ENCODE measurements at places on chromosomes 4 and X.

GRCh38 chr4:164894702-164895101, 17.7 kb downstream of the APELA start:
- no peak for DNase-seq

- DNase-seq, result no peak
Observed at GRCh38 chrX:10011261-10011931, 44.2 kb downstream of the CLDN34 start.

GRCh38 chr4:70704931-70705182, 16.5 kb downstream of the UTP3 start:
- DNase-seq, result peak; percentile 70

GRCh38 chrX:120727452-120727851, 97.6 kb upstream of the C1GALT1C1 start:
- no peak for DNase-seq

GRCh38 chr4:76429636-76430035, 5.4 kb upstream of the SHROOM3 start:
- no peak for DNase-seq

GRCh38 chr4:183857040-183857439, 48.1 kb upstream of the STOX2 start:
- no peak for DNase-seq

DNA sequence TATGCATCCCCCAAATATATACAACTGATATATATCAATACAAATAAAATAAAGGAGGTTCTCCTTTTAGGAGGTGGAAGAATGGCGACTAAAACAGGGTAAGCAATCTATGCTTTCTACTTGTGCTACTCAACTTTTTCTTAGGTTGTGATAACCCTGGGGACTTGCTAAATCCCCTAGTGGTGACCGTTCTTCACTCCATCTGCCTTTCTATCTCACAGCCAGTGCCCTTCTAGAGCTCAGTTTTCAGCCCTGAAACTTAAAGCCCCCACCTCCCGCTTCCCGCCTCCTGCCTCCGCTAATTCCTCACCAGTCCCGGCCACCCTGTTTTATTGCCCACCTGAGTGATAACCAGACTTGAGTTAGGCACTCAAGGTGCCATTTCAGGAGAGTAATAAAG, 15.5 kb upstream of the ESX1 start:
- no peak for DNase-seq

GRCh38 chr4:140116442-140117104, 37.4 kb downstream of the MAML3 start:
- peak; percentile 52 for DNase-seq

GRCh38 chr4:10740891-10741620, 56.5 kb upstream of the CLNK start:
- DNase-seq, result no peak

GRCh38 chr4:17358241-17358640, 153.6 kb downstream of the QDPR start:
- no peak for DNase-seq

GRCh38 chr4:7501314-7501713, 66.6 kb upstream of the PSAPL1 start:
- DNase-seq, result no peak

- no peak for DNase-seq
Observed at GRCh38 chr4:181613200-181613599, 630.0 kb upstream of the TENM3 start.

DNA sequence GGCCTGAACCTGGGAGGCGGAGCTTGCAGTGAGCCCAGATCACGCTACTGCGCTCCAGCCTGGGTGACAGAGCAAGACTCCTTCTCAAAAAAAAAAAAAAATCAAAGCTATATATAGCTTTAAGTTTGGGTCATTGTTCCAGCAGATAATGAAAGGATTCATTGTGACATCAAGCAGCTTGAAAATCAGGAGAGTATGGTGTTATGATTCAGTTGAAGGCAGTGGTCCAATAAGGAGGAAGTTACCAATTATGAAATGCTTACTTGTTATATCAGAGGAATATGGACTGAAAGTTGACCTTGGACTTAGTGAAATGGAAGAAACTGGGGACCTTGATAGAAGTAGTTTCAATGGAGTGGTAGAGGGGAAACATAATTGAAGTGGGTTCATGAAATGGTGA, 140.4 kb upstream of the MAD2L1 start:
- no peak for DNase-seq

GRCh38 chrX:147763131-147763530, 148.6 kb upstream of the FMR1 start:
- no peak for DNase-seq

DNA sequence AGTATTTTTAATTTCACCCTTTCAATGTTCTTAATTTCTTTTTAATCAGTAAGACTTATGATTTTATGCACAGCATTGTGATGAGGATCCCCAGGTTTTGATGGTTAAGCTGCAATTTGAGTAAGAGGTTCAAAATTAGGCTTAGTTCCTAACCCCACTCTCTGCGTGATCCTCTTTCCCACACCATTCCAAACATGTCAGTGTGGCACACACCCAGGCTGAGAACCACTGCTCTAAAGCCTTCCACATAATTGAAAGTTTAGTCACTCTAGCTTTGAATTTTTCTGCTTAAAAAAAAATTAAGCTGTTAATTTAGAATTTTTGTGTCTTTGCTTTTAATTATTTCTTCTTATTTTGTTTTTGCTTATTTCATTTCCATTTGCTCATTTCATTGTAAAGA, 68.8 kb upstream of the SLC7A11 start:
- DNase-seq, result peak; percentile 88

- no peak for DNase-seq
Observed at GRCh38 chr4:8874896-8875680, 3.4 kb upstream of the HMX1 start.

DNA sequence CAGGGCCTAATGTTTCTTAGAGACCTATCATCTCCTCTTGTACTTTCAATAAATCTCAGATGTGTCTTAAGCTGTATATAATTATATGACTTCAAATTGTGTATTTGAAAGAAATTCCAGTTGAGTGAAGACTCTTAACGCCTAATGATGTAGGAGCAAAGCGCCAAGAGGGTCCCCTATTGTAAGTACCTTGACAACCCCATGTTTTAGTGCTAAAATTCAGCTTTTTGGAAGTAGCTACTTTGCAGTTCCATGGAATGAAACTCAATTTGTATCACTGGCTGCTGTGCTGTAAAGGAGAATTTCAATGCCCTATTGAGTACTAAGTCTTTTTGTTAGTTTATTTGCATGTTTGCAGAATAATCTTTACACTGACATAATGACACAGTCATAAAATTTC, 1826.6 kb upstream of the AGA start:
- DNase-seq, result no peak

DNA sequence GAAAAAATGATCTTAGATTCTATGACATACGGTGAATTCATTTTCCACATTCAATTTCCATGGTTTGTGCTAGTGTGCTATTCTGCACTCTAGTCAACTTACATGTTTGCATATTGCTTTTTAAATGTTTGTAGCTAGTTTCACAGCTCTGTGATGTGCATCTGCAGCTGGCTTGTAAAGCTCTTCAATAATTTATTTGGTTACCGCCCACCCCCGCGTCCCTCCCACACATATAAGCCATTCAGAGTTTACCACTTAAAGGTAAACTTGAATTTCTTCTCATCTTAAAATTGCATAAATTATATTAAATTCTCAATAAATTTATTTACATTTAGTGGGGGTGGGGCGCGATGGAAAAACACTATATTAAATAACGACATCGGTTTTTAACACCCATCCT, 291 bp upstream of the NBDY start:
- peak; percentile 41 for DNase-seq

- peak; percentile 86 for DNase-seq
Observed at GRCh38 chr4:113278324-113278934, 229.0 kb downstream of the ANK2 start.

GRCh38 chr4:76087007-76087769, 12.7 kb downstream of the ART3 start:
- peak; percentile 79 for DNase-seq

GRCh38 chr4:45668128-45668527, 455.7 kb downstream of the GABRG1 start:
- DNase-seq, result no peak

DNA sequence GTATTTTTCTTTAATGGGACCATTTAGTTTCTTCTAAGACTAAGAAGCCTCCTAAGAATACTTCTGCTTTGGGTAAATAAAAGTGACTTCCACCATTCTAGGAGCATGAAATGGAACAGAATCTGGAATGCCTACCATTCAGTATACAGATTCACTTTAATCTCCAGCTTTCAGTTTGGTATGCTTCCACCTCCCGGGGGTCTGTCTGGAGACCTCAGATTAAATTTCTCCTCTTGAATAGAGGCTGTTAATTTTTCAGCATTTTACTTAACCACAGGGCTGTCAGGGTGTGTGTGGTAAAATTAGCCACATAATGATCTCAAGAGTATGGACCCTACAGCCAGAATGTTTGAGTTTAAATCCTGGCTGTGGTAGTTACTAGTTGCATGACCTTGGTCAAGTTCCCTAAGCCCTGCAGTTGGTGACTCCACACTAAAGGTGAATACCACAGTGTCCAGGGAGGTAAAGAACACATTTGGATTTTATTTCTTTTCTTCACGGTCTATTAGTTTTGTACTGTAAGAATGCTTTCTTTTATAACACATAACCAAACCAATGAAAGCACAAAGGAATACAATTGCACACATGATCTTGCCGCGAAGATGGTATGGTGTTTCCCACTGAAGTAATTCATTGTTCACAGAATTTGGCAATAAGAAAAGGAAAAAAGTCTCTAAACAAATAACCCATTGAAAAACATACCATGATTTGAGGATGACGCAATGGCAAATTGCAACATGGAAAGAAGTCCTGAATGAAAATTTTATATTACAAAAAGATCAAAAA, 37.3 kb upstream of the TRIM2 start:
- peak; percentile 56 for DNase-seq

DNA sequence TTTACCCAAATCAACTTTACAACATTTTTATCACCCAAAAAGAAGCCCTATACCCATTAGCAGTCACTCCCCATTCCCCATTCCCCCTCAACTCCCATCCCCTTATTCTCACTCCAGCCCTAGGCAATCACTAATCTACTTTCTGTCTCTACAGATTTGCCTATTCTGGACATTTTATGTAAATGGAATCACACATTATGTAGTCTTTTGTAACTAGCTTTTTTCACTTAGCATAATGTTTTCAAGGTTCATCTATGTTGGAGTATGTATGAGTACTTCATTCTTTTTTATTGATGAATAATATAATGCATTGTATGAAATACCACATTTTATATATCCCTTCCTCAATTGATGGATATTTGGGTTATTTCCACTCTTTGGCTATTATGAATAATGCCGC, 36.1 kb upstream of the HERC5 start:
- no peak for DNase-seq

- DNase-seq, result no peak
Observed at GRCh38 chr4:28232376-28232775, 1371.7 kb downstream of the STIM2 start.

Data from GM23248 (cell line).